Fibroblast of lung (primary cell): ENCODE measurements at places on chromosomes 2 and 18.

- no peak for DNase-seq
Observed at GRCh38 chr2:75328156-75328555, 128.8 kb upstream of the TACR1 start.

DNA sequence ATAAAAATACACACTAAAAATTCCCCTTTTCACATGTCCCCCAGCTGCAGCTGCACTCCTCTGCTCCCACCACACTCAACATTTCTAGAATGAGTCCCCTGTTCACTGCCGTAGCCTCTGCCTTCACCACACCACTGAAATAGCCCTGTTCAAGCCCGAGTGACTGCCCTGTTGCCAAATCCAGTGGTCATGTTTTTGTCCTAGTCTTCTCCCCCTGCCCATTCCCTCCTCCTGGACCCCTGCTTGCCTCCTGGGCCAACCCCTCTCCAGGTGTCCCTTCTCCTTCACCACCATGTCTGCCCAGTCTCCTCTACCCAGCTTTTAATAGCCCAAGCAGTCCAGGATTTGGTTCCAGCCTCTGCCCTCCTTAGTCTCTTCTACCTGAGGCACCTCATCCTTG, 97.1 kb upstream of the LGALSL start:
- DNase-seq: no peak

GRCh38 chr2:201116115-201116958, at the start of gene CFLAR:
Gene CFLAR (plus strand): TSS chr2:201116164. CDS start chr2:201129866, 13,702 bp downstream.
- DNase-seq: peak; percentile 81

DNA sequence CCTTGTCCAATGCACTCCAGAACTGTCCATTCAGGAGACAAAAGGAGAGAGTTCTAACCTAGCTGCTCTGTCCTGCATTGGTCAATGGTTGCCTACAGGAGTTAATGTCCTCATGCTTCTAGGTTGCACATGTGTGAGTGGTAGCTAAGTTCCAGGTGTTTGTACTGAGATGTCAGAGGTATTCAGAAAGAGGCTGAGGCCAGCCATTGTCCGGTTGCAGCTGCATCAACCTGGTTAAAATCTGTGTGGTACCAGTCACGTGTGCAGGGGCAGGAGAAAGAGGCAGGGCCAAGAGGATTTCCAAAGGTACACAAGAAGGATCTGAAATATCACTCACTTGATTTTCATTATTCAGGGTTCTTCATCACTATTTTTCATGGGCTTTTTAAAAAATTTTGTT, 70.8 kb downstream of the DTNA start:
- DNase-seq: no peak

DNA sequence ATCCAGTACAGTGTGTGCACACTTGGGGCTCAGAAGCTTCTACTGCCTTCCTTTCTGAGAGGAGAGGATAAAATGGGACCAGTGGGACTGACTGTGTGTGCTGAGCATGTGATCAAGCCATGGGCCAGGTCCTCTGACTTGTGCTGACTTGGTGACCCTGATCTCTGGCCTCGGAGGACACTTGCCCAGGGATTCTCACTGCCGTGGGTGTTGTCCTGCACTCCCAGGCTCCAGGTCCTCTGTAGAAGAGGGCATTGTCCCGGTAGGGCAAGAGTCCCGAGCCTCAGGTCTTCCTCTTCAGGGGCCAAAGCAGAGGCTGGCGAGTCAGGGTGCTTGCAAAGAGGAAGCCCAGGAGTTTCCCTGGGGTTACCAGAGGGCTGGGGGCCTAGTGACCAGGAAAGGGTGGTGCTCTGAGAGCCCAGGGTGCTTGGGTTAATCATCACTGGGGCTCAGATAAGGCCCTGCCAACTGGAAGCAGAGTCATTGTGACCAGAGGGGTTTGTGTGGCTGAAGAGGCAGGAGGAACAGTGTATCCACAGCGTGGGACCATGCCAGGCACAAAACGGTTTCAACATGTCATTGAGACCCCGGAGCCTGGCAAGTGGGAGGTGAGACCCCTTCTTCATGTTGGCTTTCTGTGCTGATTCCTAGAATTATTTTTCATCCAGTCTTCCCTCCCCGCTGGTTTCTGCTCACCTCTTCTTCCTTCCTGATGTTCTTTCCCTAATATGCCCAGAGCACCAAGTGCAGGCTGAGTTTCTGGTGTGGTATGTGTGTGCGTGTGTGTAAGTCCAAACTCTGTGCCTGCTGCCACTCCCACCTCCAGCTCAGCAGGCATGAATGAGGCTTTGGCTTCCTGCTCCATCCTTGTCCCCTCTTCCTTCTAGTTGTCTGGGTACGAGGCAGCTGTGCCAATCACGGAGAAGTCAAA, at the start of gene GCKR:
Gene GCKR (plus strand): TSS at position 483 of the 931 bp plus-strand sequence. CDS start 66 bp downstream, at position 549.
- DNase-seq: no peak

GRCh38 chr2:36235882-36236281, 119.7 kb upstream of the CRIM1 start:
- no peak for DNase-seq

DNA sequence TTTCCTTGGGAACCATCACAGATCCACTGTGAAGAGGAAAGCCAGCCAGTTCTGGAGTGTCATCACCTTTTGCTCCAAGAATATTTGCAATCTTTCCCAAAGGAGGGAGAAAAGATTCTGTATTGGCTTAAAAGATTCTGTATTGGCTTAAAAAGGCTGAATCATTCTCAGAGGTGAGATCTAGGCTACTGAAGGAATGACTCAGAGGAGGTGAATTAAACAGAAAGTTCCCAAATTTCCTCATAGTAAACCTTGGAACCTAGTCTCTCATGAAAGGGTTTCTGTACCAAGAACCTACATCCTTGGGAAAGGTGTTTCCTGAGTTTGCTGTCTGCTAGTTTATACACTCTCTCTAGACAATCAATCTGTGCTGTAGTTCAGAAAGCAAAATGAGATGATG, 34.1 kb upstream of the GRB14 start:
- DNase-seq: no peak

GRCh38 chr2:36663851-36664695, 32.4 kb upstream of the VIT start:
- DNase-seq: peak; percentile 69

DNA sequence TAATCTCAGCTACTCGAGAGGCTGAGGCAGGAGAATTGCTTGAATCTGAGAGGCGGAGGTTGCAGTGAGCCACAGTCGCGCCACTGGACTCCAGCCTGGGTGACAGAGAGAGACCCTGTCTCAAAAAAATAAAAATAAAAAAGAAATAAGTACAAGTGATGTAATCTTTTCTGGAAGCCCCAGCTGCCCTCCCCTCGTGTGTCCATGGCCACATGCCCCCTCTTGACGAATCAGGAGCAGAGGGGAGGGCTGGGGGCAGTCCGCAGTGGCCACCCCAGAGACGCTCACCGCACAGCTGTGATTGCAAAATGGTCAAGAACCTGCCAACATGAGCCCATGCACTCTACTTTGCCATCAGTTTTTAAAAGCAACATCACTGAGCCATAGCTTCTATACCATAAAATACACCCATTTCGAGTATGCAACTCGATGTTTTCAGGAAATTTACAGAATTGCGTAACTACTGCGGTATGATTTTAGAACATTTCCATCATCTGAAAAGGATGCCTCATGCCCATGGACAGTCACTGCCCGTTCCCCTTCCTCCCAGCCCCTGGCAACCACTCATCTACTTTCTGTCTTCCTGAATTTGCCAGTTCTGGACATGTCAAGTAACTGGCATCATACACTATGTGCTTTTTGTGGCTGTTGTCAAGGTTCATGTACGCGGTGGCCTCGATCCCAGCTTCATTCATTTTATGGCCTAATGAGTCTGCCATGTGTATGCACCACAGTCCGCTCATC, 88.1 kb downstream of the NDUFA10 start:
- DNase-seq: no peak

- no peak for DNase-seq
Observed at GRCh38 chr18:49142216-49142615, 191.5 kb upstream of the SMAD7 start.

- no peak for DNase-seq
Observed at GRCh38 chr2:69077252-69077950, 64.4 kb downstream of the ANTXR1 start.

GRCh38 chr2:75622929-75623328, 23.7 kb upstream of the MRPL19 start:
- no peak for DNase-seq

- no peak for DNase-seq
Observed at GRCh38 chr2:217834057-217834620, 168.7 kb downstream of the TNS1 start.
